T1000 (cell line): ENCODE measurements at places on chromosomes 16 and 17.

DNA sequence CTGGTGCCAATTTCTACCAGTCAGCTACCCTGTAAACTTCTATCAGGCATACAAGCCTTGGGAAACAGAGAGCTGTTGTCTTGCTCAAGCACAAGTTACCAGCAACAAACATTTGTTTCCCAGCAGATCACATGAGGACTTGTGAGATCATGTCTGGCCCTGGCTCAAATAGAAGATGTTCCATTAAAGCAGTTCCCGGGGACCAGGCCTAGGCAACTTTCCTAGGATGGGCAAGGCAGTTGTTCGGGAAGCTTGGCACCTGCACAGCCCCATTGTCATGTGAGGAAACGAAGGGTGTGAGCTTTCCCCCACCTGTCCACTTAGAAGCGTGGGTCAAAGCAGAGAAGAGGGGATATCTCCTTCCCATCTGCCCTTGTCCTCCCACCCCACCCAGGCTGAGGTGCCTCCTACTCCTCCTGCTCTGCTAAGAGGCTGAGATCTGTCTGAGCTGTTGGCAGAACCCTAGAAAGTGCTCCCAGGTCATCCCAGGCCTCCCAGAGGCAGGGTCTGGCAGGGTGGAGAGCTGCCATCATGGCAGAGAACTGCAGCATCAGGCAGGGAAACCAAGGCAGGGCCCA, 11.2 kb upstream of the SLC47A2 start:
- no peak for DNase-seq

DNA sequence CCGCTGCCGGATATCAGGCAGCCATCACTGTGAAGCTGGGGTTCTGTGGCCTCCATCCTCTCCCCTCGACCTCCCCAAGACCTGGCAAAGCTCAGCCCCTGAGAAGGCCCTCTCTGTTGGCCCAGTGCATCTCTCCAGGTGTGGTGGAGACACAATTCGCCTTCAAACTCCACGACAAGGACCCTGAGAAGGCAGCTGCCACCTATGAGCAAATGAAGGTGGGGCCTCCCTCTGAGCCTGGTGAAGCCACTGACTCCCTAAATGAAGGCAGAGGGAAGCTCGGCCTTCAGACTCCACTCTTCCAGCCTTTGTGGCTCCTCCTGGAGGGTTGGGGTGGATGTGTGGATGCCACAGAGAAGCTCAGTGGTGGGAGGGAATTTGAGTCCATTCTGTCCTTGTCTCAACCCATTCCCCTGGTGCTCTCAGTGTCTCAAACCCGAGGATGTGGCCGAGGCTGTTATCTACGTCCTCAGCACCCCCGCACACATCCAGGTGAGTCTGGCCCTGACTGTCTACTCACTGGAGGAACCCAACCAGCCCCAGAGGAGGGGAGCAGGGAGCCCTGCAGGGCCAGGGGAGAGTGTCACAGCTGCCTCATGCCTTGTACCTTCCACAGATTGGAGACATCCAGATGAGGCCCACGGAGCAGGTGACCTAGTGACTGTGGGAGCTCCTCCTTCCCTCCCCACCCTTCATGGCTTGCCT, 1.7 kb upstream of the MRM1 start:
- DNase-seq = no peak

- DNase-seq = no peak
These were observed 51.7 kb downstream of the ZNF778 start for GRCh38 chr16:89268987-89269735.

GRCh38 chr16:8168016-8168415, 422.3 kb downstream of the TMEM114 start:
- no peak for DNase-seq

DNA sequence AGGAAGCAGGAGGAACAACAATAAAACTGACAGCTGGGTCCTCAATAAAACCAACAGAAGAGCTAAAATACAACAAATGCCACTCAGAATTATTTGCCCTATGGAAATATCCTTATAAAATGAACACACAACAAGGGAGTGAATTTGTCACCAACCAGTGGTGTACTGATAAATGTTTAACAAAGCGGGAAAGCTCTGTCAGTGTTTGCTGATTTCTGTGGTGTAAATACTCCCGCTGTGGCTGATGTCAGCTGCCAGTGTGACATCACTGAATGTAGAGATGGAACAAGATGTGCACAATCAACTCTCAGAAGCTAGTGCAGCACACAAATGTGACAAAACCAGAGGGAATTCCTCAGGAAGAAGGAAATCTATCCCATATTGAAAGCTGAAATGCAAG, 51.9 kb downstream of the CDYL2 start:
- DNase-seq = no peak

DNA sequence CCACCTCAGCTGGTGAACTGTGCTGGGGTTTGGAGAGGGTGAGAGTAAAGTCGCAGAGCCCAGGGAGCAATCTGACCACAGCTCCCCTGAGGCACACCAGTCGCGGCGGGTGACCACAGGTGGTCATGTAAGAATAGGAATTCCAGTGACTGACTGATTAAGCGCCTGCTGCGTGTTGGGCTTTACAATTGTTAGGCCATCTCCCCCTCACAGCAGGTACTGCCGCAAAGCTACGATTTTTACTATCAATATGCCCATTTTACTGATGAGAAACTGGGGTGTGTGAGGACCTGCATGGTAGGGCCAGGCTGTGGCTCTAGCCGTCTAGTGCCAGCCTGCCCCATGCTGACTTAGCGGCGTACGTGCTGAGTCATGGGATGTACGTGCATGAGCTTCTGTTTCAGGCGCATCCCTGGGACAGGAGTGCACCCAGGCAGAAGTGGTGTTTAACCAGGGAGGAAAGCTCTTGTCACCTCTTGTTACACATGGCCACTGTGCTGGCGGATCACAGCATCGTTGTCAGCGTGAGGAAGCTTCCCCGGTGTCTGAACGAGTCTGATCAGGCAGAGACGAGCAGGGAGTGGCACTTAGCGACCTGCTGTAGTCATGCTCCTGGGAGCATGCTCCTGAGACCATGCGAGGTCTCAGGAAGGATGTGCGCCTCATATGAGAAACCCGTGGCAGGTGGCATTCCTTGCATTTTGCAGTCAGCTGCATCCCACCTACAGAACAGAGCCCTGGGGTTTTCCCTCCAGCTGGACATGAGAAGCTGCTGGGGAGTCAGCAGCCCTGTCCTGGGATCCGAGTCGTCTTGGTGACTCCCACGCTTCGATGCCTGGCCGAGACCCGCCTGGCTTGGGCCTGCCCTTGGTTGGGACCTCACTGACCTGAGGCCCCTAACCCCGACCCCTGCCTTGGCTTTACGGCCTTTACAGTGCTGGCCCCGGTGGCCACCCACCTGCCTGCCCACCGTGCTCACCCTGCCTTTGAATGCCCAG, 163.7 kb upstream of the CHMP6 start:
- no peak for DNase-seq

- no peak for DNase-seq
These were observed 17.2 kb downstream of the RSL1D1 start for GRCh38 chr16:11833951-11834695.

- DNase-seq = no peak
These were observed 251.9 kb downstream of the CNTNAP4 start for GRCh38 chr16:76529120-76529519.

DNA sequence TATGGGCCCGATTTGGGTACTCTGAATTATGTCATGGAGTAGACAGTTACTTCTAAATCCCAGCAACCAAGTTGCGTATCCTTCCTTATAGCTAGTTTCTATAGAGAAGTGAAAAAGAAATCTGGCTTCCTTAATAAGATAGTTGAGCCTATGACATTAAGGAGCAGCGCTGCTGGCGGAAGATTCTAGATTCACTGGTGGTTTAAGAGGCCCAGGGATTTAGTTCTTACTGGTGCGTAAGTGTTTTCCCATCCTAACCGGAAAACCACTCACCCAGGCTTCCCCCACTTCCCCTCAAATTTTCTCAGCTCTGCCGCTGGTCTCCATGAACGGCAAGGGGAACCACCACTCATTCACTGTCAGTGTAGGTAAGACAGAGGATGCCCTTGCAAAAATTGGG, 230.4 kb downstream of the CPPED1 start:
- DNase-seq = no peak

- DNase-seq = no peak
These were observed 107.3 kb downstream of the CMIP start for GRCh38 chr16:81551821-81552304.
